ENCODE measurements at places on chromosomes 7 and 10.

DNA sequence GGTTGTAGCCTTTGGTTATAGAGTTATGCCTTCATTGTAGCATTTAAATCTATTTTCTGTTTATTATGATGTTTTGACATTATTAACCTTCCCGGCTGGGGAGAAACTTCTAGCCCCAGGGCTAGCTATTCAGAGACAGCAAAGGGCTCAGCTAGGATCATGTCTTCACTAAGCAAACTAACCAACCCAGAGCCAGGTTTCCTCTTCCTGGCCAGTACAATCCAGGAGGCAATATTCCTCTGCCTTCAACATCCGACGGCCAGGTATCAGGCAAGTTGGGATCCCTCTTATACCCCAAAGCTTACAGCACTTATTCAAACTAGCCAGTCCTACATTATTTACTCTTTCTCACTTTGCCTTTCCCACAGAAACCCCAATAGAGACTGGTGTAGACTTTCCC lies 1060.7 kb upstream of the GHITM start:
- DNase-seq, result no peak

- no peak for DNase-seq
Observed at GRCh38 chr7:127903892-127904669, 127.2 kb downstream of the LRRC4 start.

DNA sequence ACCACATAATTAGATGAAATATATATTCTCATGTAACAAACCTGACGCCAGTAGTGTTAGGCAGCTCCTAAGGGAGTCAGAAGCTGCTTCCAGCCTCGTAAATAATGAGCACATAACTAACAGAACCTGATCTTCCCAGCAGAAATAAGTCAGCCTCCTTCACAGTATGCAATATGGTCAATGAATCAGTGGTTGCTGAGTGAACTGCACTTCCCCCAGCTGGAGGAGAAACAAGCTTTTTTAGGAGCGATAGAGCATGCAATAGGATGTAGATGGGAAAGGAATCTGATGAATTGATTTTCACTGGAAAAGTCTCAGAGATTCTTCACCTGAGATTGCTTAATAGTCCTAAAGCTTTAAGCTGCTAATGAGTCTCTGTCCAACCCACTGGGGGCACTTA lies 337.2 kb upstream of the LRGUK start:
- DNase-seq, result no peak

DNA sequence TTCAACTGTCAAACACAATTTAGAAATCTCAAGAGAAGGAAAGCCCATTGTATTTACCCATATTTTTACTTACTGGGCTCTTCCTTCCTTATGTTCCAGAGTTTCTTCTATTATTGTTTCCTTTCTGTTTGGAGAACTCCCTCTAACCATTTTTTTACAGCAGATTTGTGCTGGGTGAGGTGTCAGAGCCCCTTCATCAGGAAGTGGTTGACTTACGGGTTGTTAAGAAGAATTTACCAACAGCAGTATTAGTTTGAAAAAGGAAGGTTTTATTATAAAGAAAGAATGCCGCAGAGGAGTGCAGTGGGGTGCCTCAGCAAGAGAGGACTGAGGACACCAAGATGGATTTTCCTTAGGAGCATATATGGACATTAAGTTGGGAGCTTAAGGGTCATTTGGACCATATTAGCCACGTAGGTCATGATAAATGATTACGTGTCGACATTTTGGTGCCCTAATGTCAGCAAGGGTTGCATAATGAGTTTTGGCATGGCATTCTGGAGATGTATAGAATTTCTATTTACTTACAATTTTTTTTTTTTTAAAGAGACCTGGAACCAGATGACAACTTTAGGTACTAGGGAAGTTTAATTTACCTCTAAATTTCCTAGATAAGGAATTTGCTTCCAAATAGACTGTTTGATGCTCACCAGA lies 6.3 kb upstream of the TBATA start:
- DNase-seq, result no peak

- no peak for DNase-seq
Observed at GRCh38 chr7:40468891-40469864, 334.4 kb downstream of the SUGCT start.

- no peak for DNase-seq
Observed at GRCh38 chr7:108066486-108066885, 63.5 kb upstream of the LAMB1 start.

- no peak for DNase-seq
Observed at GRCh38 chr7:106865130-106866041, at the start of gene PIK3CG. Gene PIK3CG, plus strand, starts transcription at chr7:106865282. Its CDS starts 2,280 bp downstream, at chr7:106867562.

- DNase-seq, result no peak
Observed at GRCh38 chr7:122803323-122803722, 82.9 kb downstream of the CADPS2 start.

DNA sequence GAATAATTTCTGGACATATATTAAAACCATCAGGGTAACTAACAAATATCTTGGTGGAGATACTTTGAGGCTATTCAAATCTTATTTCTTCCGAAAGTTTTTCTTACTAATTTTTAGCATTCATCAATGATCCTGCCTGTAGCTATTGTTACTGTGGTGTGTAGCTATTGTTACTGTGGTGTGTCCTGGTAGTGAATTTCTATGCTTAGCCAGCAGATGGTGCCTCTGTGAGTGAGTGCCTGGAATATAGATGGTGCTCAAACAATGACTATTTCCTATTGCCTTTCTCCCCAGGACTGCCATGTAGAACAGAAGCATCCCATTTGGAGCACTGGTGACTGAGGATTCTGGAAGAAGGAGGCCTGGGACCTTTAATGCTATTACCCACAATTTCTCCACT lies 245.7 kb downstream of the CCSER2 start:
- DNase-seq, result no peak

DNA sequence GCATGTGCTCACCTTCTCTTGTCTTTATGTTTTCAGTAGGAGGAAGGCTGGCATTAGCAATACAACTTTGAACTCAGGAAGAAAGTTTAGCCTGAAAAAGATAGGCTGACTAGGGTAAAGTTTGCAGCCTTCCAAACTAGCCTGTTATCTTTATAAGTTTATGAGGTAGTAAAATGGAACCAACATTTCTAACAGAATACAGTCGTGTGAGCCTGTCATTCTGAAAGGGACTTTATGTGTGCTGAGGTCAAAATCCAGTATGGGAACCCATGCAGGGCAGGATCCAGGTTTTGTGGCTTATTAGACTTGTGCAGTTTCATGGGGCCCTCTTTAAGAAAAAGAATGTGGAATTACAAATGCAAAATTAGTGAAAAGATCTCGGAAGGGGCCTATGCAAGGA lies 201.0 kb upstream of the PRPS1L1 start:
- DNase-seq, result no peak

- no peak for DNase-seq
Observed at GRCh38 chr10:114271779-114272167, 32.7 kb downstream of the VWA2 start.

- no peak for DNase-seq
Observed at GRCh38 chr7:43328336-43328735, 215.9 kb downstream of the HECW1 start.

GRCh38 chr7:155761162-155761561 lies 51.1 kb downstream of the SHH start:
- DNase-seq, result no peak

Measured in effector CD4-positive, alpha-beta T cell (primary cell).